Hematopoietic multipotent progenitor cell treated with erythropoietin and hydrocortisone succinate and interleukin-3 and kit ligand, for 17 days (in vitro differentiated cells): ENCODE measurements at places on chromosomes 5 and 9.

GRCh38 chr9:134966270-134966669 lies 48.6 kb upstream of the FCN1 start:
- no peak for DNase-seq

- no peak for DNase-seq
Observed at GRCh38 chr5:56910210-56910965, 992 bp downstream of the SETD9 start.

- DNase-seq, result no peak
Observed at GRCh38 chr9:74275872-74276508, 221.1 kb upstream of the RORB start.

DNA sequence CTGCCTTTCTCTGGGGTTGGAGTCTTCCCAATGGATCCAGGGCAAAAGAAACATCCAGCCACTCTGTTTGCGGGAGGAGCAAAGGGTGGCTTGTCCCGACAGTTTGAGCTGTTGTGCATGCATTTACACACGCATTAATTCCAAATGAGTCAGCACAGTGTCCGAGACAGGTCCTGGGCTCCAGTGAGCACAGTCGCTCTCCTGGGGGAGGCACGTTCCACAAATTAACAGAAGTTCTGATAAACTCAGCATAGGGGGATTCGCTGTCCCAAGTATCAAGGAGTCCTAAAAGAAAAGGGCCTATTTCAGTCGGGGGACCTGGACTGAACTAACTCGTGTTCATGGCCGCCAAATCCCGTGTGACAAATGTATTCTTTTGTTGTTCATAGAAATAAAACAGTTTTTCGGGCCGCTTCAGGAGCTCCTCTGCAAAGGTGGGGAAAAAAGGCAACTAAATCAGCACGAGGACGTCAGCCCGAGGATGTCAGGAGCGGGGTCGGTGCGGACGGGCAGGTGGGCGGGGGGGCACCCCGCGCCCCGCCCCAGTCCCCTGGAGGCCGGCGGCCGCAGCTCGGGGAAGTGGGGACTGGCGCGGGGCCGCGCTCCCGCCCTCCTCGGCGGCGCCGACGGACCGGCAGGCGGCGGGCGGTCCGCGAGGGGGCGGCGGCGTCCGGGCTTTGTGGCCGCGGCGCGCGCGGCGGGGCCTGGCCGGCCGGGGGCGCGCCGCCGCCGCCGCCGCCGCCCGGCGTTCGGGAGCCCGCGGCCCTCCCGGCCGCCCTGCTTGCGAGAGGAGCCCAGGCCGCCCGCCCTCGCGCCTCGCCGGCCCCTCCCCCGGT lies at the start of gene MSANTD3:
MSANTD3 (plus strand) TSS at position 614 of the 836 bp plus-strand sequence. CDS start 14,796 bp downstream, outside the sequence.
- peak; percentile 49 for DNase-seq

- DNase-seq, result no peak
Observed at GRCh38 chr9:94068257-94068656, 16.0 kb upstream of the PTPDC1 start.

DNA sequence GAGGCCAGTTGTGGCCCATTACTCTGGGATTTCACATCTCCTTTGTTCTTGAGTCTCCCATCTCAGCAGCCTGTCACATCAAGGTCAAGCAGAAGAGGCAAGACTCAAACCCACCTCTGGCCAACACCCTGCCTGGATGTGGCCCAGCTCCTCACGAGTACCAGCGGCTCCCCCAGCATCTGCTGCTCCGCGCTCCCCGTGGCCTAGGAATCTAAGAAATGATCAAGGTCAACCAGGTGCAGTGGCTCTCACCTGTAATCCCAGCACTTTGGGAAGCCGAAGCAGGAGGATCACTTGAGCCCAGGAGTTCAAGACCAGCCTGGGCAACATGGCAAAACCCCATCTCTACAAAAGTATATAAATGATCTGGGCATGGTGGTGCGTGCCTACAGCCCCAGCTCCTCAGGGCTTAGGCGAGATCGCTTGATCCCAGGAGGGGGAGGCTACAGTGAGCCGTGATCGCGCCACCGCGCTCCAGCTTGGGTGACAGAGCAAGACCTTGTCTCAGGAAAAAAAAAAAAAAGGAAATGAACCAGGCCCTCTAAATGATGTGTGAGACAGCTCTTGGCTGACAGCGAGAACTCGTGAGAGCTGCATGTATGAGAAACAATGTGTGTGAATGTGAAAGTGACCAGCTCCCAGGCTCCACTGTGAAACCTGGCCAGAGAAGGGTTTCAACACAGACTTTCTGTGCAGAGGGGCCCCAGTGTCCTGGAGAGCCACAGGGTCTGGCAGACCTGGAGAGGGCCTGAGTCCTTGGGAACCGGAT lies 61.6 kb upstream of the ANGPTL2 start:
- no peak for DNase-seq

DNA sequence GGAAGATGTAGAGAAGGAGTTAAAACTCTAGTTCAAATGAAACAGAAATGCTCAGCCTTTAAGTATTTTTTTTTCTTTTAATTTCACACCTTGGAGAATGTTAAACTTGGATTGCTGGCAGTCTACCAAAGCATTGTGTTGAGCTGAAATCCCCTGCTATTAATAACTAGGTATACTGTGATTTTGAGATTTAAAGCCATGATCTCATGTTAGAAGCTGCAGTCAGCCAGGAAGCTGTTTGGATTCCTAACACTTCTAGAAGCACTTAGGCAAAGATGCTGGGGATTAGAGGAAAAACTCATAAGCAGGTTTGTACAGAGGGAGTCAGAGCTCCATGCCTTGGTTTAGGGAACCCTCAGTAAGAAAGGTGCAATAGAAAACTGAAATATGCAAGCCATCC lies 141.4 kb downstream of the KIF4B start:
- DNase-seq, result no peak

GRCh38 chr5:912280-913091 lies 19.8 kb downstream of the TRIP13 start:
- DNase-seq, result no peak

GRCh38 chr9:87137718-87138117 lies 190.4 kb upstream of the GAS1 start:
- no peak for DNase-seq

- no peak for DNase-seq
Observed at GRCh38 chr5:137486707-137487106, 12.4 kb downstream of the SPOCK1 start.

- no peak for DNase-seq
Observed at GRCh38 chr5:35246411-35246810, 16.1 kb upstream of the PRLR start.

GRCh38 chr5:36654564-36654963 lies 48.2 kb downstream of the SLC1A3 start:
- no peak for DNase-seq

GRCh38 chr9:124632077-124632621 lies 125.0 kb upstream of the NR5A1 start:
- no peak for DNase-seq

- DNase-seq, result no peak
Observed at GRCh38 chr9:128643519-128644300, 12.9 kb downstream of the DYNC2I2 start.

- DNase-seq, result no peak
Observed at GRCh38 chr5:16596581-16596940, 20.2 kb downstream of the RETREG1 start.

- no peak for DNase-seq
Observed at GRCh38 chr9:91857291-91858212, 92.5 kb downstream of the ROR2 start.

DNA sequence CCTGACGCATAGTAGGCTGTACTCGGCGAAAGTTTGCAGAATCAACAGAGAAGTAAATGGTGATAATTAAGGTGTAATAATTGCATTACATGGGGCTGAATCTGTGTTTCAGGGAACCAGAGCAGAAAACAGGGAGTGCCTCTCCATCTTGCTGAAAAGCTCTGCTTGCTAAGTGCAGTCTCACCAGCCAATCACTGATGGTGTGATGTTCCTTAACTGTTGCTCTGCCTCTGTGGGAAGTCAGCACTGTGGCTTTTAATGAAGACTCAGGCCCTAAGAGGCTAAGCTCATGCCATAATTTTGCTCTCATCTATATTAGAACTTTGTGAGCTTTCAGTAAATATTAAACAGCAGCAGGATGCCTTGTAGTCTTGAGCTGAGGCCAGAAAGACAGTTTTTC lies 4.5 kb downstream of the PHF24 start:
- no peak for DNase-seq

GRCh38 chr9:16986556-16986955 lies 116.1 kb upstream of the BNC2 start:
- DNase-seq, result no peak

GRCh38 chr9:107933516-107933915 lies 443.9 kb upstream of the KLF4 start:
- no peak for DNase-seq

- DNase-seq, result no peak
Observed at GRCh38 chr5:86542532-86542931, 75.2 kb upstream of the COX7C start.
